ENCODE measurements at places on chromosomes 2 and 18.

GRCh38 chr2:54042897-54043620 is 72.3 kb upstream of the PSME4 start:
- no peak for DNase-seq

DNA sequence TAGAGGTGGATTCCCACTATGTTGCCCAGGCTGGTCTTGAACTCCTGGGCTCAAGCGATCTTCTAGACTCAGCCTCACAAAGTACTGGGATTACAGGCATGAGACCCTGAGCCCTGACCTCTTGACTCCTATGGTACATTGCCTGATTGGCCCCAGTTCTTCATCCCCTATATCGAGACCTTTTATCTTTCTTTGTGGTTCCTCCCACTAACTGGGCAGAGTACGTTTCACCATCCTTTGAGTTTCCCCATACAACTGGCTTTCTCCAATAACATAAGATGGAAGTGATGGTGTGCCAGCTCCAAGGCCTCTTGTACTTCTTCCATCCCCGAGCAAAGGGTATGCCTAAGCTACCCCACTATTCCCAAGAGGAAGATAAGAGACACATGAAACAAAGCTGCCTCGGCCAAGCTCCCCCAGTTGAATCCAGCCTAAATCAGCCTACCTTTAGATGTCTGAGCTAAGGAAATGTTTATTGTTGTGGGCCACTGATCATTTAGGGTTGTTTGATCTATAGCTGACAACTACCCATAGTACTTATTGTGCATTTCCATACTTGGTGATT is 8.3 kb upstream of the TMEM247 start:
- DNase-seq: no peak

DNA sequence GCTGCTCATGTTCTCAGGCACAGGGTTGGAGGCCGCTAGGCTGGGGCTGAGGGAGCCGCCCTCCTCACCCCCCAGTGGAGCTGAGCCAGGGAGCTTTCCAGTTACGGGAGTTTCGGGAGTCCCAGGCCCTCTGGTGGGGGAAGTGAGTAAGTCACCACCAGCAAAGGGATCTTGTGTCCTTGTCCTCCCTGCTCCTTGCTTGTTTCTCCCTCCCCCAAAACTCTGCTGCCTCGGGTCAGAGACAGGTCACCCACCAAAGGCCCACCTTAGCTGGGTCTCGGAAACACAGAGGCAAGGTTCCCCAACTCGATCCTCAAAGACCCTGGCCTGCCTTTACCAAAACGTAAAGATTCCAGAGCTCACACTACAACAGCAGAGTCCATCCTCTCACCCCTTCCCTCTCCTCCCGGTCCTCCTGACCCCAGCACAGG is 60.5 kb upstream of the POMC start:
- peak; percentile 59 for DNase-seq

DNA sequence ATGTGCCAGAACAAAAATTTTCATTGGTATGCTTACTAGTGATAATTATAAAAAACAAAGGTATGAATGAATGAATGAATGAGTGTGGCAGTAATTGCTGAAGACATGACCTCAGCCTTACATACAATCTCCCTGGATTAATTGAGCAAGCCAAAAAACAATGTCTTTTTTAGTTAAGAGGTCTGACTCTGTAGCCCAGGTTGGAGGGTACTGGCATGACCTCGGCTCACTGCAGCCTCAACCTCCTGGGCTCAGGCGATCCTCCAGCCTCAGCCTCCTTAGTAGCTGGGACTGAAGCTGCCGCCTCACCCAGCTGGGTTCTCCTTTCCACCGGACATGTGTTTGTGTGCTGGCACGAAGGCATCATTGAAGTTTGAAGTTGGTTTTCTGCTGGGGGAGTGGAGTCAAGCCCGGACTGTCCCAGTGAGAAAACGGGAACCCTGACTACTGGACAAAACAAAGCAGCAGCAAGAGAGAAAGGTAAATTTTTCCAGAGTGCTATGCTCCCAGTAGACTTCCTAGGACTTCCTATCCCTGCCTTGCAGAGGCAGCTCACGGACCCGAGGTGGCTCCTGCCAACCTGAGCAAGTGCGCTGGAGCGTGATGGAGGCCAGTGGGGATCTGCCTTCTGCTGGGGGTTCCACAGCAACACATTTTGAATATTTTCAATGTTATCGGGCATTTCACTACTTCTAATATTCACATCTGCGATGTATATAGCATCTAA is 6.4 kb upstream of the IMP4 start:
- DNase-seq: no peak

DNA sequence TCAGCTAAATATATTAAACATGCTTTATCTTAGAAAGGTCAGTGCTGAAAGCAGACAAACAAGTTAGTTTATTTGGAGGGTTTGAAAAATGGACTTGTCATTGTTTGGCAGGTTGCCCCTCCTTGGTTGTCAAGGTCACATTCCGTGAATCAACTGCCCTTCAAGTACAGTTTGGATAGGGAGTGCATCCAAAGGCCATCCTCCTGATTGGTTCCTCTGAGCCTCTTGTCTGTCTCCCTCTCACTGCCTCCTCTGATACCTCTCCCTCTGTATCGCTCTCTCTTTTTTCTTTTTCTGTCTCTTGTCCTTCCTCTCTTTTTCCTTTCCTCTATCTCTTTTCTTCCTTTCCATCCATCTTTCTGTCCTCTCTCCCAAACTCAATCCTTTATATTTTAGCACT is 5.4 kb downstream of the ITGAV start:
- DNase-seq: no peak

DNA sequence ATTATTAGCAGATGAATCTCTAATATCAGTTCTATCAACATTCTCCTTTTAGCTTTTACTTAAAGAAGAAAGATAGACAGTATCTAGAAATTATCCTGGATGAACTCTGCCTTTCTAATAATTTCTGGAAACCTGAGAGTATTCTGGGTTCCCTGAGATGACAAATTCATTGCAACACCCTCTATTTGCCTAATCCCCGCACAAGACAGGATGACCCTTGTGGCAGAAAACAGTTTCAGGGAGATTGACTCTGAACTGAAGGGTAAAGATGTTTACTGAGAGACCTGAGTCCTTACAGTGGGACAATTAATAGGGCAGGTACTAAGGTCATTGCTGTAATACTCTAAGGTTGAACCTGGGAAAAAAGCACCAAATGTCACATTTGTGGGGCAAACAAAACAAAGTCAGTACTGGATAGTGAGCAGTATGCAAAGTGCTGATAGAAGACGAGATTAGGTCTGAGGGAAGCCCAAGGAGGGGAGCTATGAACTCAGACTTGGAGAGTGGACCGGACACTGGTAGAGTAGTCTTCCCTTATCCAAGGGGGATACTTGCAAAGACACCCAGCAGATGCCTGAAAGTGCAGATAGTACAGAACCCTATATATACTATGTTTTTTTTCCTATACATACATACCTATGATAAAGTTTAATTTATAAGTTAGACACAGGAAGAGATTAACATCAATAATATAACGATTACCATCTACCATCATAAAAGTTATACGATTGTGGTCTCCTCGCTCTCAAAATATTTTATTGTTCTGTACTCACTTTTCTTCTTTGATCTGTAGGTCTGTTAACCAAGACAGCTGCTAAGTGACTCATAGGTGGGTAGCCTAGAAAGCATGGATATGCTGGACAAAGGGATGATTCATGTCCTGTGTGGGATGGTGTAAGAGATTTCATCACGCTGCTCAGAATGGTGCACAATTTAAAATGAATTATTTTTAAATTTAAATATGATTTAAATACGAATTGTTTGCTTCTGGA is 148.3 kb upstream of the KLHL14 start:
- no peak for DNase-seq

- no peak for DNase-seq
Observed at GRCh38 chr2:205060269-205060668, 515.0 kb downstream of the PARD3B start.

GRCh38 chr2:192286093-192286701 is 91.5 kb upstream of the TMEFF2 start:
- DNase-seq: no peak
